Ascending aorta (tissue), 2 donors: ENCODE measurements at places on chromosomes 6 and 20. TPM values are rescaled to one million over a fixed set of nuclear protein-coding genes. Genes with fewer than 3 reads are reported as not detected.
A peak's percentile ranks its signal among the peaks of the same experiment; 100 is the strongest.

The EEF1A2 gene
- total RNA-seq = 1.1 TPM

The SNAP25 gene
- 0.43 TPM for total RNA-seq

The LRRC73 gene
- total RNA-seq = not detected

GRCh38 chr6:157814883-157815282, 8.2 kb upstream of the SNX9 start:
- H3K4me1 ChIP-seq = peaks cover 14% of the 10 kb centered on the region
- no peaks in the 10 kb centered on the region for H3K27me3 ChIP-seq
- DNase-seq = no peak
- H3K4me3 ChIP-seq = no peak overlapping the region

DNA sequence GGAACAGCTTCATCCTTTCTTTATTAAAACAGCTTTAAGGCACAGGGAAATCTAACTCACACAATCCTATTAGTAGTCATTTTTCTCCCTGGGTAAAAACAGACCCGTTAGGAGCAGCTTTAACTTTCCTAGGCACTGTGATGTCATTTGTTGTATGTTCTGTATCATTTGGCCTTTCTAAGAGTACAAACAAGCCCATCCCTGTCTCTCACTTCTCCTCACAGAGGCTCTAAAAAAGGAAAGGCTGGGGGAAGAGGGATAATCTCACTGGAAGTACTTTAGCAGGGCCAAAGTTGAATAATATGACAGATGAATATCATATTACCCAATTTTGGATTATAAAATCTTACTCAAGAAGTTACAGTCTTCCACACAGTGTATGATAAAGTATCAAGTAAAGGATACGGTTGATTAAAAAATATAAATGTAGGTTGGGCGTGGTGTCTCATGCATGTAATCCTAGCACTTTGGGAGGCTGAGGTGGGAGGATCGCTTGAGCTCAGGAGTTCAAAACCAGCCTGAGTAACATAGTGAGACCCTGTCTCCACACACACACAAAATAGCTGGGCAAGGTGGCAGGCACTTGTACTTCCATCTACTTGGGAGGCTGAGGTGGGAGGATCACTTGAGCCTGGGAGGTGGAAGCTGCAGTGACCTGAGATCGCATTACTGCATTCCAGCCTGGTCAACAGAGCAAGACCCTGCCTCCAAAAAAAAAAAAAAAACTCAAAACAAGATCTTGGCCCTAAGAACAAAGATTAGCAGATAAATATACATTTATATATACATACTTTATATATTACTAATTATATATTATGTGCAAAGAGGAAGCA, 7.9 kb downstream of the NUDT3 start:
- H3K4me3 ChIP-seq = no peak overlapping the region
- H3K27me3 ChIP-seq = no peaks in the 10 kb centered on the region
- H3K4me1 ChIP-seq = no peaks in the 10 kb centered on the region

DNA sequence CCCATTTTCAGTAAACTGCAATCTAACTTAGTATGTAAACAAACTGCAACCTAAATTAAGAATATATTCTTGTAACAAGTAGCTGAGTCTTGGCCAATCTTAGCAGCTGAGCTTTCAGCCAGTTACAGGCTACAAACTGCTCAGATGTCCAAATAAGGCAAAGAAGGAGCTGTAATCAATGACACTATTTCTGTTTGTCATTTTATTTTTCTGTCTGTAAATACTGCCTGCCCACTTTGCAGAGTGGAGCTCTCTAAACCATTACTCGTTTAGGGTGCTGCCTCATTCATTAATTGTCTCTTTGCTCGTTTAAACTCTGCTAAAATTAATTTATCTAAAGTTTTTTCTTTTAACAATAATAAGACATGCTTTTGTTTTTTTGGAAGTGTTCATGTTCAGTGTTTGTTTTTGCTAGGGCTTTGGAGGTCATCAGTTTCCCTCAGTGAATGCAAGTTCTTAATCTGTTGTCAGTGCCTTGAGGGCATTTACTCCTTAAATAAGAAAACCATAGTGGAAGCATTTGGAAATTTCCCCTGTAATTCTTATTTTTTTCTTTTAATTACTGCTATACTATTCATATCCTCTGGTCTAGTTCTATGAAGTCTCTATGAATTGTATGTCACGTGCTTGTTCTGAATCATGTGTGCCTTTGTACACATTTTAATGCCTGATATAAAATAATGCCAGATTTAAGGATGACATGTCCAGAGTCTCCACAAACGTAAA, 3.6 kb upstream of the PRL start:
- H3K4me1 ChIP-seq = no peaks in the 10 kb centered on the region
- H3K4me3 ChIP-seq = no peak overlapping the region
- DNase-seq = no peak
- no peaks in the 10 kb centered on the region for H3K27me3 ChIP-seq
- H3K27ac ChIP-seq = no peak overlapping the region
- no peaks in the 10 kb centered on the region for H3K36me3 ChIP-seq

GRCh38 chr20:22411627-22412450, 172.5 kb downstream of the FOXA2 start:
- DNase-seq = peak; percentile 68
- H3K4me1 ChIP-seq = no peaks in the 10 kb centered on the region

DNA sequence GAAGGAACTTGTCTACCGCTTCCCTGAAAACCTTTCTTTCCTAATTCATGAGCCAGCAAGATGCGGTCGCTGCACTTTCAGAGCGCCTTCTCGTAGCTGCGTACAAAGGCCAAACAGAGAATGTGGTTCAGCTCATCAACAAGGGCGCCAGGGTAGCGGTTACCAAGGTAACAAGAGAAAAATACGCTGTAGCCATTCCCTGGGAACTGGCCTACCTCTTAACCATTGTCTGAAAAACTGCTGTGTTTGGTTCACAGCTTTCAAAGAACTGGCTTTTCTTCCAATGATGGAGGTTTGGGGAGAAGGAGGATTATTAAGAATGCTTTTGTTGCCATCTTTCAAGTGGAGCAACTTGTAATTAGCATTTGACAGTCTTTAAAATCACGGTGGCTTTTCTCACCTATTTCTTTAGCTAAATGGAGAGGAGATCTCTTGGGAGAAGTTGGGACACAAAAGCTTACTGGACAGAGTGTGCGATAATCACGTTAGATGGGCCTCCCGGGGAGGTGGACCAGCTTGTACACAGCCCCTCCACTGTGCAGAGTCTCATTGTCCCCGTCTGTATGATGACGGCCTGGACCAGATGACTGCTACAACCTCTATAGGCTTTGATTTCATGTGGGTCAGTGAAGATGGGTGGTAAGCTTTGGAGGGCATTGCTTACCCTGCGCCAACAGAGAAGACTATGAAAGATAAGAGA, 71.5 kb downstream of the LYRM2 start:
- H3K36me3 ChIP-seq = no peaks in the 10 kb centered on the region
- no peak for DNase-seq
- H3K27me3 ChIP-seq = no peaks in the 10 kb centered on the region
- H3K4me3 ChIP-seq = no peak overlapping the region
- peaks cover 36% of the 10 kb centered on the region for H3K4me1 ChIP-seq
